Left lobe of liver (tissue), 2 donors: ENCODE measurements at places on chromosomes 3 and 15. TPM values are rescaled to one million over a fixed set of nuclear protein-coding genes. Genes with fewer than 3 reads are reported as not detected.

WDR5B gene
- total RNA-seq, result 2.3 TPM

CCDC39 gene
- total RNA-seq, result not detected

KLHL18 gene
- 9.4 TPM for total RNA-seq

IL20RB gene
- total RNA-seq, result 6.9 TPM

SV2B gene
- 0.60 TPM for total RNA-seq

C15orf62 gene
- total RNA-seq, result 1.0 TPM

RBM15B gene
- 10.3 TPM for total RNA-seq
